Left kidney (tissue), 8 donors: ENCODE measurements at places on chromosomes 12 and 14. TPM values are rescaled to one million over a fixed set of nuclear protein-coding genes. Genes with fewer than 3 reads are reported as not detected.

ARG2 gene
- 11.9 TPM for polyA plus RNA-seq

KRT75 gene
- not detected for polyA plus RNA-seq

GPRC5A gene
- 7.9 TPM for polyA plus RNA-seq

MED13L gene
- polyA plus RNA-seq = 83.4 TPM

LDHB gene
- polyA plus RNA-seq = 1,582 TPM

SPTB gene
- 15.4 TPM for polyA plus RNA-seq

FBLN5 gene
- 138 TPM for polyA plus RNA-seq

LRRIQ1 gene
- polyA plus RNA-seq = 37.4 TPM

STAB2 gene
- polyA plus RNA-seq = 1.9 TPM

SLC38A4 gene
- polyA plus RNA-seq = 27.1 TPM

FAM90A1 gene
- 3.8 TPM for polyA plus RNA-seq

VIPAS39 gene
- polyA plus RNA-seq = 35.0 TPM

SLC6A13 gene
- 48.9 TPM for polyA plus RNA-seq

CMAS gene
- 62.5 TPM for polyA plus RNA-seq

LRTM2 gene
- polyA plus RNA-seq = 0.62 TPM

ZBTB42 gene
- 3.1 TPM for polyA plus RNA-seq

C12orf54 gene
- 0.60 TPM for polyA plus RNA-seq

NEMF gene
- polyA plus RNA-seq = 97.8 TPM

KRT72 gene
- not detected for polyA plus RNA-seq

KERA gene
- polyA plus RNA-seq = not detected

PTGR2 gene
- 28.5 TPM for polyA plus RNA-seq

GPR162 gene
- polyA plus RNA-seq = 25.8 TPM

GDF11 gene
- 23.0 TPM for polyA plus RNA-seq

DERA gene
- 49.9 TPM for polyA plus RNA-seq

CACNA1C gene
- polyA plus RNA-seq = 11.4 TPM

ZNF268 gene
- 39.9 TPM for polyA plus RNA-seq

HOXC11 gene
- 2.1 TPM for polyA plus RNA-seq

DAO gene
- polyA plus RNA-seq = 0.58 TPM

PPP1R1A gene
- 52.6 TPM for polyA plus RNA-seq

LRRC43 gene
- polyA plus RNA-seq = 6.8 TPM

ADAM21 gene
- 0.93 TPM for polyA plus RNA-seq

KRT74 gene
- polyA plus RNA-seq = not detected

RHNO1 gene
- polyA plus RNA-seq = 40.5 TPM

RNASE2 gene
- 1.1 TPM for polyA plus RNA-seq

GDF3 gene
- 0.48 TPM for polyA plus RNA-seq

MDM1 gene
- polyA plus RNA-seq = 46.2 TPM

TSHR gene
- polyA plus RNA-seq = 0.88 TPM

HCAR2 gene
- 0.57 TPM for polyA plus RNA-seq

SLCO1C1 gene
- 0.65 TPM for polyA plus RNA-seq

USP5 gene
- polyA plus RNA-seq = 58.3 TPM

FOXN4 gene
- 2.9 TPM for polyA plus RNA-seq

VRTN gene
- not detected for polyA plus RNA-seq

SOX5 gene
- polyA plus RNA-seq = 7.1 TPM

ATL1 gene
- polyA plus RNA-seq = 8.4 TPM

CCDC63 gene
- not detected for polyA plus RNA-seq
